Stimulated activated CD4-positive, alpha-beta T cell treated with anti-CD3 and anti-CD28 coated beads, TNF-alpha, amount 100 ng/mL, for 48 hours (primary cell): ENCODE measurements at places on chromosomes 1 and 21.

GRCh38 chr1:202623075-202623474 lies 87.2 kb downstream of the SYT2 start:
- DNase-seq: no peak

GRCh38 chr1:170145770-170146676 lies at the start of gene NTMT2:
Gene NTMT2 (plus strand): TSS chr1:170145959. CDS start chr1:170146108, 149 bp downstream.
- no peak for DNase-seq

DNA sequence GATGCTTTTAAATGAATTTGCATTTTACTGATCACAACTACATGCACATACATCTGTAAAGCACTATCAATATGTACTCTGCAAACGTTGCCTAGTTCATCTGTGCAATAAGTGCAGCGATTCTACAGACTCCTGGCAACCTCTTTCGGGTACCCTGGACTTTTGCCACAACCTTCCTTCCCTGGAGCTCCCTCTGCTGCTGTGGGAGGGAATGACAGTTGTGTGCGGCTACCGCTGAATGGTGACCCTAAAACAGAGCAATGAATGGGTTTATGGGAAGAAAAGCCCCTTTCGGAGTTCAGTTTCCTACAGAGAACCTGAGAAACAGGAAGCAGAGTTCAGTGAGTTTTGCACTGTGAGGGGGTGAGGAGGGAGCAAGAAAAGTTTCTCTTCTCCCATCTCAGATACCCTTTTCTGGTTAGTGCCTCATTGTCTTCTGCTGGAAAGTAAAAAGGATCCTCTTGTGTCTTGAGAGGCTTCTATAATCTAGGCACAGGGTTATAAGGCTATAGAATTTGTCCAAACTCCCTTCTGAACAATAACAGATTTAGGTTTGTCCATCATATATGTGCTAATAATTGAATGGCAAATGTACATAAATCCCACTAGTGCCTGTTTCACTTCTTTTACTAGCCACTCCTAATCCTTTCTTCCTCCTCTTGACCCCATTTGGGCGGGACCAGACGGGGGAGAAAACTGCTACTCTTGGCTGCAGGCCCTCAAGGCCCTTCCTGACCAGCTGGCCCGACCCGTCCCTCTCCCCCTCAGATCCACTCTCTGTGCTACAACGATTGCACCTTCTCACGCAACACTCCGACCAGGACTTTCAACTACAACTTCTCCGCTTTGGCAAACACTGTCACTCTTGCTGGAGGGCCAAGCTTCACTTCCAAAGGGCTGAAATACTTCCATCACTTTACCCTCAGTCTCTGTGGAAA lies 19.8 kb upstream of the SARS1 start:
- peak; percentile 24 for DNase-seq

GRCh38 chr1:108057541-108057940 lies 92.6 kb upstream of the VAV3 start:
- DNase-seq: no peak

DNA sequence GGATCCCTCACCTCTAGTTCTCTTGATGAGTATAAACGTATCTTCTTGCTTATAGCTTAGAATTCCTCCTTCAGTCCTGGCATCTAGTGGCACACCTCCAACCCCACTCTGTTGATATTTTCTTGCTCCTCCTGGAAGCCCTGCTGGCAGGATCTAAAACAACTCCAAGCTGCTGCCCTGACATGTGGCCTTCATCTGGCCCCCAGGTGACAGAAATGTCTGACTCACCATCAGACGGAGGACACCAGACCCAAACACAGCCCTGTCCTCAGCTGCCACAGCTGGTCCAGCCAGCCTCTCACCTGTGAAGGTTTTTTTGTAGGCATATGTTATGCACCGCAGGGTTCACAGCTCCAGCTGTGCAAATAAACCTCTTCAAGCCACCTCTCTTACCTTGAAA lies 53.4 kb downstream of the KRTAP19-8 start:
- no peak for DNase-seq
